ENCODE measurements at places on chromosomes 11 and 22.

- DNase-seq: no peak
These were observed 104.2 kb downstream of the WT1 start for GRCh38 chr11:32331098-32331497.

- DNase-seq: no peak
These were observed 982.2 kb downstream of the BRD1 start for GRCh38 chr22:48845356-48845936.

DNA sequence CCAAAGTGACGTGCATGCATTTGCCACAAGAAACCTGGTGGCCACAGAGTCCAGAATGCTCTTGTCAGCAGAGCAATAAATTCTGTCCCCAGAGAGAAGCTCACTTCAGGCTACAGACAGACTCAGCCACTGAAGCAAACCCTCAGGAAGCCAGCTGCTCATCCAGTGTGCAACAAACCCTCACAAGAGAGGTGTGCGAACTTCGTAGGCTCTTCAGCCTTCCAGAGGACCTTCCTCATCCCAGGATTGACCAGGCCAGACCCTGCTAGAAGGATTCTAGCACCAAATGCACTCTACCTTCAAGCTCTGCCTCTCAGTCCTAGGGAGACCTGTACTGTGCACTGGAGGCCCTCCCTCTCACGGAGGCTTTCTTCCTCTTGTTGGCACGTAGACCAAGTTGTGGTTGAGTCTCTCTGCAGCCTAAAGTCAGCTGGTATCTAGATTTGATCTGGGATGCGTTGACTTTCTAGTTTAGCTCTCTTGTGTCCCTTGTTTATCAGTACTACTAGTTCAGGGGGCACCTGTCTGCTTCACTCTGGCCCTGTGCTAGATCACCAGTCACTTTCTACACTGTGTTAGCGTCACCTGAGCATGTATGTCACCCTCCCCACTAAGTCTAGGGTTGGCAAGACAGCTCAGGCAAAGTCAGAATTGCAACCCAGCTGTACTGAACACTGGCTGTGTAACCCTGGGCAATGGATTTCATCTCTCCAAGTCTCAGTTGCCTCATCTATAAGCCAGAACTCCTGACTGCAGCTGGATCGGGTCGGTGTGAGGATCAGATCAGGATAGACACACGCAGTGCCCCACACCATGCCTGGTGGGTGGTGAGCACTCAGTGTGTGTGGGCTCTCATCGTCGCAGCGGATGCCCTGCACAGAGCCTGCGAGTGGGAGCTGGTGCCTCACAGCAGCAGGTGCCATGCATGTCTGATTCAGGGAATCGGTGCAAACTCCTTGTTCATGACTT lies 22.1 kb upstream of the TMPRSS13 start:
- peak; percentile 47 for DNase-seq

GRCh38 chr11:63841554-63841953 lies 2.6 kb downstream of the MARK2 start:
- DNase-seq: no peak

DNA sequence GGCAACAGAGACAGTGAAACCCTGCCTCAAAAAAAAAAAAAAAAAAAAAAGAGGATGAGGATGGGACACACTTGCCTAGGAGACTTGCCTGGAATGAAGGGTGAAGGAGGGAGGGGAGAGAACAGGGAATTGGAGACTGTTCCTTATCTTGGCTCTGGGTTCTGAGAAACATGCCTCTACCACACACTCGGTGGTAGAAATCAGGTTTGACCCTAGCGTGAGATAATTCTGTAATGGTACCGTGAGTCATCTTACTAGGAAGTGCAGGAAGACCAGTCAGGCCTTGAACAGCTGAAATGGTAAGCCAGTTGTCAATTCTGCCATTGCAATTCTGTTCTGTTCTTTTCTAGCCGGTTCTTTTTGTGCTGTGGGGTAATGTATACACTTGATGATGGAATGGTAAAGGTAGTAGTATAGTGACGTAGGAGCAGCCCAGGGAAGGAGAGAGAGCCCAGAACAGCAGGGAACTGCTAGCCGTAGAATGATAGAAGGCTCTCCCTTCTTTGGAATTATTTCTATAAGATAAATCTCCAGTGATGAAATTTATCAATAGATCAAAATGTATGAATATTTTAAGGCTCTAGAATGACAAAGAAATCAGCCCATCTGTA lies 3.9 kb upstream of the AMBRA1 start:
- DNase-seq: no peak

- DNase-seq: no peak
These were observed 637 bp upstream of the ZBTB16 start for GRCh38 chr11:114058871-114059277.

GRCh38 chr11:130029137-130029536 lies 26.5 kb upstream of the PRDM10 start:
- no peak for DNase-seq

GRCh38 chr11:111833524-111833923 lies 37.9 kb downstream of the ALG9 start:
- DNase-seq: no peak

DNA sequence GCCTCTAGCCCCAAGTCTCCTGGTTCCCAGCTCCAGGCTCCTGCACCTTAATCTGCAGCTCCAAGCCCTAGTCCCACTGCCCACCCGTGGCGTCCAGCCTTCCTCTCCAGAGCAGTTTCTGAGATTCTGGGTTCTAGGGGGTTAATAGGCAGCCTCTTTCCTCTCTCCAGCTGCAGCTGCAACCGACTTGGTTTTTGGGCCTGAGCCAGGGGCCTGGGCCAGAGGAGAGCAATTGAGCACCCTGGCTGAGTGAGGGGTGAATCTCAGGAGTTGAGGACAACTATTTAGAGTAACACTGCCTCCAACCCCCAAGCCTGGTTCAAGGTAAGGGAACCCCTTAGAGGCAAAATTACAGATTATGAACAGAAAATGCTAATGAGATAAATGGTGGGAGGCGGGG lies 9.0 kb upstream of the CHRM1 start:
- no peak for DNase-seq

GRCh38 chr22:44940130-44940529 lies 69.7 kb downstream of the PHF21B start:
- DNase-seq: no peak

- peak; percentile 42 for DNase-seq
These were observed 51.4 kb upstream of the ACAT1 start for GRCh38 chr11:108069947-108070346.

DNA sequence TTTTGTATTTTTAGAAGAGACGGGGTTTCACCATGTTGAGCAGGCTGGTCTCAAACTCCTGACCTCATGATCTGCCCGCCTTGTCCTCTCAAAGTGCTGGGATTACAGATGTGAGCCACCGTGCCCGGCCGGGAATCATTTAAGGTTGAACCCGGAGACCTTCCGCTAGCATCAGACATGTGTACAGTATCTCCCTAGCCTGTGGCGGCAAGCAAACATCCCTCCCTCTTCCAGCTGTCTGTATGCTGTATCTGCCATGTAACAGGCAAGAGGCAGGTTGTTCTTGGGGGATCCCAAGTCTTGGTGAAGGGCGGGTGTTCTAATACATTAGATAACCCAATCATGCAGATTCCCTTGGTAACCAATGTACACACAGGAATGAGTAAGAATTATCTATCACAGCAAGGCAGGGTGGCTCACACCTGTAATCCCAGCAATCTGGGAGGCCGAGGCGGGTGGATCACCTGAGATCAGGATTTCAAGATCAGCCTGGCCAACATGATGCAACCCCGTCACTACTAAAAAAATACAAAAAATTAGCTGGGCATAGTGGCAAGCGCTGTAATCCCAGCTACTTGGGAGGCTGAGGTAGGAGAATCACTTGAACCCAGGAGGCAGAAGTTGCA lies 58.1 kb upstream of the RBFOX2 start:
- DNase-seq: no peak

DNA sequence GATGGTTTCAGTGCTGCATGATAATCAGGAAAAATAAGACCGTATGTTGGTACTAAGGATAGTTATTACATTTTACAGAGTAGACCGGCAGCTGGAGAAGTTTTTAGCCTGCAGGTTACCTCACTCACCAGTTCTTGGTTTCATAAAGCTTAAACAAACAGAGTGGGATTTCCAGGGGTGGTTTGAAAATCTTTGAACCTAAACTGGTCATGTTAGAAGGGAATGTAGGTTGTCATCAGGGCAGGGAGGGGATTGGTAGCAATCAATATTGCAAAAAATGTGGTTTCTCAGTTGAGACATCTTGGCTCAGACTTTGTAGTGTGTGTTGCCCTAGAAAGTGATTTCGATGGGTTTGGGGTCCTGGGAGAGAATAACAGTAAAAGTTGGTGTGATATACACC lies 17.5 kb downstream of the EXT2 start:
- no peak for DNase-seq

DNA sequence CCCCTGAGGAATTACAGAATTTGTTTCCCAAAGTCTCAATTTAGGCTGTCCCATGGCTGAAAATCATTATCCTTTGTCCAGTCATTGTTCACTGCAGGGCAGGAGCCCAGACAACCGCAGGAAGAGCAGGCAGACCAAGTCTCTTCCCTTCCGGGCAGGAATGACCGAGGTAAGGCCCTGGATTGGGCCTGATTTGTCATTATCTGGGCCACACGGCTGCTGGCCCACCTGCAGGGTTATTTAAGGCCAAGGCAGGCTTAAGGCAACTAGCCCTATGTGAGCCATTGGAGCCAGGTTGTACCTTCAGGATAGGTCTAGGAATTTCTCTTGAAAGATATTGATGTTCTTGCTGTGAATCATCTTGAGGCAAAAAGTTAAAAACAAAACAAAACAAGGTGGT lies 9.7 kb upstream of the IL10RA start:
- no peak for DNase-seq

DNA sequence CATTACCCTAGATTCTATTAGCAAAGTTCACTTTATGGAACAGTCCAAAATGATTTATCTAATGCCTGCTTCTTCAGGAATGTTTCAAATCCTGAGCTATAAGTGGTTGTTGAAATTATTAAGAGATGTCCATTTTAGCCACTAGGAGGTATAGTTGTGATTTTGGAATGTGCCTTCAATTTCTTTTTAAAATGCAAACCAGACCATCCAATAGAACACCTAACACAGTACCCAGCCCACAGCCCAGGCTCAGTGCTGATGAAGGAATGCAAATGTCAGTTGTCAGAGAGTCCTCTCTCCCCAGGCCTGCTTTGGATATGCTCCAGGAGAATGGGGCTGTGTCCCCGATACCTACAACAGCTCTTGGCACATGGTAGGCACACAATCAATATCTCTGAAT lies 85.8 kb upstream of the E2F8 start:
- no peak for DNase-seq

- no peak for DNase-seq
These were observed 11.4 kb upstream of the ARHGEF17 start for GRCh38 chr11:73296501-73297230.

DNA sequence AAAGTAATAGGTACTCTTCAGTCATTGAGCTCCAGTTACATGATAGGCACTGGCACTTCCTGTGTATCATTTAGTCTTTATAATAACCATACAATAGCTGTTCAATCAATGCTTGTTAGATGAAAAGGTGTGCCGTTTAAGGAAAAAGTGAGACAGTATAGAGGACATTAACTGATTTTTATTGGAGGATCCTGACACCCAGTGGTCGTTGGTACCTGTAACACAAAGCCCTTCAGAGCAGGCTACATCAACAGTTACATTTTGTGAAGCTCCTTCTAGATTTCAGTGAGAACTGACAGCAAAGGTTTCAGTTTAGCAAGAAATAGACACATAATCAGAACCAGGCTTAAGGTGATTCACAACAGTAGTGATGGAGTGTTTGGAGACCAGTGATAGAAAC lies 44.2 kb downstream of the CCDC81 start:
- no peak for DNase-seq

DNA sequence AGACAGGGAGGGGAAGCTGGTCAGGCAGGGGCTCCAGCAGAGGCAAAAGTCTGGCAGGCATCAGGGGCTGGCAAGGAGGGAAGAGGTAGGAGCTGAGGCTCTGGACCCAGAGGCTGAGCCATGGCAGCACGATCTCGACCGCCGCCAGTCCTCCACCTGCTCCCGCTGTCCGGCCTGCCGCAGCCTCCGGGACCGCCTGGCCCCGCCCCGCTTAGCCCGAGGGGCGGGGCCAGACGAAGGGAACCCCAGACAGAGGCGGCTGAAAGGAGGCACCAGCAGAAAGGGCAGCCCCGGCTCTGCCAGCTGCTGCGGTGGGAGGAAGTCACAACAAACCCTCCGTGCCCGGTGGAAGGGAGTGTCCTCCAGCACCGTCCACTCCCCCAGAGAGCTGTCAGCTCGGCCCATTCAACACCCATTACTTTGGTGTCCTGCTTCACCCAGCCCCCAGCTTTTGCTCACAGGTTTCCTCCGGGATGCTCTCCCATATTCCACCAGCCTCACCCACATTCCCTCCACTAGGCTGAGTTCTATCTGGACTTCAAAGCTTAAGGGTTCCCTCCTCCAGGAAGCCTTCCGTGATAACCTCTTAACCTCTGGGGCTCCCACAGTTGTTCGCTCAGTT lies at the start of gene MFNG:
Gene MFNG (minus strand): TSS at position 161 of the 622 bp plus-strand sequence. CDS start 207 bp downstream, outside the sequence.
- peak; percentile 82 for DNase-seq

DNA sequence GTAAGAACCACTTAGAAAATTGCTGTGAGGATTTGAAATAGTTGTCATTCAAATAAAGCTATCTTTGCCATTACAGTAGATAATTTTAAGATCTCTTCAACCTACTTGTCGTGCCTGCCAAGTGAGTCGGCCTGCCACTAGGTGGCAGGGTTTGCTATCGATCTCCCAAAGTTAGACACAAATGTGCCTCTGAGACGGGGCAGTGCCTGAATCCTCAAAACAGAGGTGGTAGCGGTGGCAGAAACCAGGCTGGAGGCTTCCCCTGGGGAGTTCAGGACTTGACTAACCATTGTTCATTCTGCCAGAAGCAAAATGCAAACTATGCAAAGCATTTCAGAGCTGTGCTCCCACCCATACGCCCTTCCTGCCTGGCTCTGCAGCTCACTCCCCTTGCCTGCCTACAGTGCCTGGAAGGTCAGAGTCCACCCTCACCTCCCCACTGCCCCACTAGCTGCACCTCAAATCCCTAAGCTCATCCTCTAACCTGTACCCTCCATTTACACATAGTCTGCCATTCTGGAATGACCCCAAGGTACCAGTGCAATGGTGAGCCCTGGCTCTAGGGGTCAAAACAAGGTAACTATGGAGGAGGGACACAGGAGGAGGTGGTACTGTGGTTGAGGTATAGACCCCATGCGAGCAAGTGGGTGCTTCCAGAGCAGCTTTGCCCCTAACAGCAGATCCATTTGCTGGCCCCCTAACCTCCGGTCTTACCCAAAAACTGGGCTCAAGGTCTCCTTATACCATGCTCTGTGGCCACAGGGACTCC lies 82.1 kb downstream of the C11orf58 start:
- DNase-seq: peak; percentile 61

DNA sequence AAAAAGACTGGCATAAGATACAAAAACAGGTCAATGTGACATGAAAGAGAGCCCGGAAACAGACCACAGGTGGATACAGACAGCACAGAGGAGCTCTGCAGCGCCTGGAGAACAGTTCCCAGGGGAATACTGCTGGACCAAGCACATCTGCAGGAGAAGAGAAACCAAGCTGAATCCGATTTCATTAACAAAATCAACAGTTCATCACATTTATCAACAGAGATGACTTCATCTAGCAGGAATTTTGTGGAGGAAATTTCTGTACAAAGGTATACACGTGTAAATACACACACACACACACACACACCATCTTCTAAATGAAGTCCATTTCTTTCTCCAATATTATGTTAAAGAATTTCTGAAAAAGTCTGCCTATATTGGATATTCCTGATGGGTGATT lies 17.1 kb downstream of the YPEL1 start:
- DNase-seq: no peak

GRCh38 chr22:37990301-37990700 lies 5.9 kb upstream of the SOX10 start:
- DNase-seq: no peak

GRCh38 chr11:44878711-44879110 lies 72.0 kb downstream of the TP53I11 start:
- DNase-seq: no peak

Measured in CD4-positive, alpha-beta T cell treated with Interleukin-21 for 1 hour (primary cell).